Activated CD4-positive, alpha-beta T cell treated with anti-CD3 and anti-CD28 coated beads, Interleukin-2, amount 10 ng/mL, durations not matched to agents 7 days and 5 days (primary cell): ENCODE measurements at places on chromosomes 12 and 14. TPM values are rescaled to one million over a fixed set of nuclear protein-coding genes. Genes with fewer than 3 reads are reported as not detected.

Gene ARL1
- total RNA-seq, result 47.9 TPM

Gene IFNG-AS1
- total RNA-seq, result not detected

Gene RND1
- 1.2 TPM for total RNA-seq

Gene RTL1
- total RNA-seq, result not detected

Gene ASPG
- not detected for total RNA-seq

Gene PDZRN4
- not detected for total RNA-seq

Gene SDR9C7
- not detected for total RNA-seq

Gene ARHGAP9
- 218 TPM for total RNA-seq

Gene ANKS1B
- 0.25 TPM for total RNA-seq

Gene RPL36AL
- 249 TPM for total RNA-seq

Gene TRPV4
- not detected for total RNA-seq

Gene CD163
- total RNA-seq, result not detected

Gene RNASE3
- total RNA-seq, result not detected

Gene NKX2-1
- total RNA-seq, result not detected

Gene RNASE9
- total RNA-seq, result not detected

Gene BCL11B
- 116 TPM for total RNA-seq

Gene AGAP2
- total RNA-seq, result 72.6 TPM

Gene ERP27
- 8.3 TPM for total RNA-seq

Gene SYCP3
- total RNA-seq, result 0.35 TPM

Gene POTEM
- total RNA-seq, result not detected

Gene NELL2
- 43.6 TPM for total RNA-seq

Gene PTPRO
- 7.7 TPM for total RNA-seq

Gene WNT1
- 0.29 TPM for total RNA-seq

Gene NGB
- not detected for total RNA-seq

Gene KRT79
- not detected for total RNA-seq

Gene LUM
- not detected for total RNA-seq

Gene DAO
- not detected for total RNA-seq
